Fibroblast of lung (primary cell): ENCODE measurements at places on chromosomes 3 and 15.

DNA sequence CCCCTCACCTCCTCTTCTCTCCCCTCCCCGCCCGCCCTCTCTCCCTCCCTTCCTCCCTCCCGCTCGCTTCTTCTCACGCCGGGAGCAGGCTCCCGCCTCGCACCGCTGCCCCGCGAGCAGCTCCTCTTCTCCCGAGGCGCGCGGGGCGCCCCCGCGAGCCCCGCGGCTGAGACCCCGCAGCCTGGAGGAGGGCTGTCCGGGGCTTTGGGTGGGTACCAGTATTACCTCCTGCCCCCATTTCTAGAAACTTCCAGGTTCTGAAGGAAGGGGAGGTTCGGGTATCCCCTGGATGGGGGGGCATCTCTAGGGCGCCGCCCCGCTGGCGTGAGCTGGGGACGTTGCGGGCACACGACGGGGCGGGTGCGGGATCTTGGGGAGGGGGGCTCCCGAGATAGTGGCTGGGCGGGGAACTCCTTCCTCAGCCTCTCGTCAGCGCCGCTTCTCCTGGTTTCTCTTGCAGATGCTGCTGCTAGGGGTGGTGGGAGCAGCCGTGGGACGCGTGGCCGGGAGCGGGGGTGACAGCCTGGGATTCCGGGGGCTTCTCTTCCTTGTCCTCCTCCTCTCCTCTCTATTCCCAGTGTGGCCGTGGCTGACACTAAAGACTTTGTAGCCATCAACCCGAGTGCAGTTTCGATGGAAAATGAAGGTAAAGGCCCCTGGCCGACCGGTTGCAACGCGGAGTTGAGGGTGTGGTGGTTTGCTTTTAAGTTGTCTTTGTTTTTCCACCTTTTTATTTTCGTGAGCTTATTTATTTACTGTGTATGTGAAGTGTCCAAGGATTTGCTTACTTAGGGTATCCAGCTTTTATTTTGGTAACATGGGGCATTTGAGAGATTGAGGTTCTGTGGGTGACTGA is 474 bp downstream of the ATP2C1 start:
- DNase-seq, result peak; percentile 32

- DNase-seq, result no peak
Observed at GRCh38 chr3:49889296-49889695, 14.4 kb downstream of the MST1R start.

DNA sequence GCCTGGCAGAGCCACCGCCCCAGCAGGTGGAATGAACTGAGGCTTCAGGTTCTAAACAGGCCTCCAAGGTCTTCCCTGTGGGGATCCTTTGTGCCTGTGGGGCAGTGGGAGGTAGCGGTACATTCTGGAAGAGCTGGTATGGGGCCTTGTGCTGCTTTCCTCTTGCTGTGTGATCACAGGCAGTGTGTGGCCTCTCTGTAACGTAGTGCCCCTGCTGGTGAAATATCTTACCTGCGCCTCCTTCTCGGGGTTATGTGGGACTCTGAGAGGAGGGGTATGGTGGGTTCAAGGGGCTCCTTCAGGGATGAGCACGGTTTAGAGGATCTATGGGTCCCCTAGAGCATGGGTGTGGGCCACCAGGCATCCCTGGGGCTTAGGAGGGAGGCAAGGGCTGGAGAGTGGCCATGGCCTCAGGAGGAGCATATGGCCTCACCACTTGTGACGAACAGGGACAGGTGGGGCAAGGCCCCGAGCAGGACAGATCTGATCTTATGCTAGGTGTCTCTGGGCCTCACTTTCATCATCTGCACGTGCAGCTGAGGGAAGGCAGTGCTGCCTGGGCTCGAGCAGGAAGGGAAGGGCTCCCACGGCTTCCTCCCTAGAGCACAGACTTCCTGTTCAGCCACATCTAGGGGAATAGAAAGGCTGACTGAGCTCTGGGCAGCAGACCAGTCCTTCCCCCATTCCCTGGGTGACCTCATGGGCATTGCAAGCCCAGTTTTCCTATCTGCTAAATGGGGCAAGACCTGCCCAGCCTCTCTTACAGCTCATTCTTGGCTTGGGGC is 1.9 kb upstream of the ALS2CL start:
- DNase-seq, result no peak

DNA sequence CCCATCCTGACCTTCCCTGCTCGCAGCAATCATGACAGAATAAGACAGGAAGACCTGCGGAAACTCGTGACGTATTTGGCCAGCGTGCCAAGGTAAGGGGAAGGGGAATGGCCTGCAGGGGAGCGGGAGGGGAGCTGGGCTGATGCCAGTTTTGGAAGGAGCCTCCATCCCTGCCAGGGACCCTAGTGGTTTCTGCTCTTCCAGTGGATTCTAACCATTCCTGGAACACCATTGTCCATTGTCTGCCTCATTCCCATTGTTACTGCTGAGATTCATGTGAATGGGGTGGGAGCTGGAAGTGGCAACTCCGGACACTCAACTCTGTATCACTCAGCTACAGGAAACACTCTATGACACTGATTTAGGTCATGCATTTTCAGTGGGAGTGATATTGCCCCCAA is 242.9 kb upstream of the ROPN1 start:
- DNase-seq, result no peak

DNA sequence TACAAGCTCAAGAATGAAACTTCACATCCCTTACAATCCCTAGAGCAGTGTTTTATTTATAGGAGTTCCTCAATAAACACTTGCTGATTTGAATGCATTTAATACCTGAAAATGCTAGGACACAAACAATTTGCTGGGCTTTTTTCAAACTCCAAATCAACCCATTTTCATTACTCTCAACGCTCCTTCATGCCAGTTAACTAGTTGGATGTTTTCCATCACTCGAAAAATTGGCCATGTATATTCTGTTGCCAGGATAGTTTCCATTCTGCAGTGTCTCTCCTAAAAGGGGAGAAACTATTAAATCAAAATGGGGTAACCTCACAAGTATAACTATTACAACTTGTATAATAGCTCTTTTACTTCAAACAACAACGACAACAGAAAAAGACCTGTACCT is 1.2 kb downstream of the GBE1 start:
- DNase-seq, result no peak

GRCh38 chr3:151082880-151083838 is 2.3 kb upstream of the MED12L start:
- DNase-seq, result no peak

DNA sequence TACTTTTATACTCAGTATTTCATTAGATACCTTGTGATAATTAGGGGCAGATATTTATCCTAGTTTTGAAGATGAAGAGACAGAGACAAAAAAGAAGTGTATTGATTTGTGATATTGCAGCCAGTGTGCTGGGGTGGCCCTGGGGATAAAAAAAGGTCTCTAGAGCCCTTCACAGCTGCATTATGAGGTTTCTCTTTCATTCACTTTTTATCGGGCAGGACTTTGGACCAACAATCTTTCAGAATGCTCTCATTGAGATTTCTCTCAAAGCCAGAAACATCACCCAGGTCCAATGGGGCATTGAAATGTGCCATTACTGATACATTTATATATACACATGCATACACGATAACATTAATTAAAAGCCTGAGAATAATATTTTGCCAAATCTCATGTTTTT is 20.5 kb upstream of the SELENOT start:
- no peak for DNase-seq

- DNase-seq, result no peak
Observed at GRCh38 chr3:186942168-186942567, 11.8 kb downstream of the ST6GAL1 start.

GRCh38 chr15:31302778-31303725 is 23.6 kb upstream of the KLF13 start:
- DNase-seq, result no peak

GRCh38 chr3:129745253-129745652 is 138.8 kb upstream of the PLXND1 start:
- DNase-seq, result peak; percentile 81
